ENCODE measurements at places on chromosomes 2 and 18.

- DNase-seq = no peak
Observed at GRCh38 chr2:23617167-23617810, 232.3 kb downstream of the KLHL29 start.

GRCh38 chr2:47508641-47509040 lies 105.7 kb downstream of the MSH2 start:
- DNase-seq = no peak

GRCh38 chr2:67516899-67517530 lies 119.9 kb downstream of the ETAA1 start:
- no peak for DNase-seq

DNA sequence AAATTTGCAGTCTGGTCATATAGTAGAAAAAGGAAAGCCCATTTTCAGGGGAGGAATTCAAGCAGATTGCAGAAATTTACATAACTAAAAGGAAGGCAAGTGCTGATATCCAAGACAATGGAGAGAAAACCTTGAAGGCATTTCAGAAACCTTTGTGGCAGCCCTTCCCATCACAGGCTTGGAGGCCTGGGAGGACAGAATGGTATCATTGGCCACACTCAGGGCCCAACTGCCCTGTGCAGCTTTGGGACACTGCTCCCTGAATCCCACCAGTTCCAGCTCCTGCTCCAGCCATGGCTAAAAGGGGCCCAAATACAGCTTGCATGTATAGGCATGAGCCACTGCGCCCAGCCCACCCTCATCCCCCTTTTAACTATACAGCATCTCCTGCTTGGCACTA lies 81.1 kb upstream of the NYAP2 start:
- DNase-seq = no peak

DNA sequence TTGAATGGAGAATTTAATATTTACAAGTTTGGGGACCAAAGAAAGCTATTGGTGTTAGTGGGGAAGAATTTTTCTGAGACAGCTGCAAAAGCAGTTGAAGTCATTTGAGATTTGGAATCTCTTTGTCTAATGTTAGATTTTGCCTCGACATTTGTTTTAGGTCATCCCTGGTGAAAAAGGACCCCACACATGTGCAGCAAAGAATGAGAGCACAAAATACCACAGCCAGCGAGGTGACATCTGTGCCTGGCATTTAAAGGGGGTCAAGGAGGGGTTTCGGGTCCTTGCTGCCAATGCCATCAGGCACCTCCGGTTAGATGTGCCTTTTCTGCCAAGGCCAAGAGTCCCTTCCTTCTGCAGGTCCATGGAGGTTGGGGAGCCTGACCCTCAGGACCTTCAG lies 173.3 kb downstream of the TRIB2 start:
- DNase-seq = no peak

DNA sequence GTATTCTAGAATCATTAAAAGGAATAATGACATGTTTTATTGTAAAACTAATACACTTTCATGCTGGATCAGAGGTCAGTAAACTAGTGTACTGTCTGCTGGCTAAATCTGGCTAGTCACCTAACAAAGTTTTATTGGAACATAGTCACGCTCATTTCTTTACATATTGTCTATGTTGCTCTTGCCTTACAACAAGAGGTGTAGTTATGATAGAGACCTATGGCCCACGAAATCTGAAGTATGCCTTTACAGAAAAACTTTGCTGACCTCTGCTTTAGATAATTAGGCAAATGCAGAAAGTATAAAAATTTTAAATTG lies 29.9 kb upstream of the SCYGR2 start:
- DNase-seq = no peak
